ENCODE measurements at places on chromosomes 6 and 20.

GRCh38 chr20:62766716-62767115, 29.6 kb upstream of the MRGBP start:
- no peak for DNase-seq

DNA sequence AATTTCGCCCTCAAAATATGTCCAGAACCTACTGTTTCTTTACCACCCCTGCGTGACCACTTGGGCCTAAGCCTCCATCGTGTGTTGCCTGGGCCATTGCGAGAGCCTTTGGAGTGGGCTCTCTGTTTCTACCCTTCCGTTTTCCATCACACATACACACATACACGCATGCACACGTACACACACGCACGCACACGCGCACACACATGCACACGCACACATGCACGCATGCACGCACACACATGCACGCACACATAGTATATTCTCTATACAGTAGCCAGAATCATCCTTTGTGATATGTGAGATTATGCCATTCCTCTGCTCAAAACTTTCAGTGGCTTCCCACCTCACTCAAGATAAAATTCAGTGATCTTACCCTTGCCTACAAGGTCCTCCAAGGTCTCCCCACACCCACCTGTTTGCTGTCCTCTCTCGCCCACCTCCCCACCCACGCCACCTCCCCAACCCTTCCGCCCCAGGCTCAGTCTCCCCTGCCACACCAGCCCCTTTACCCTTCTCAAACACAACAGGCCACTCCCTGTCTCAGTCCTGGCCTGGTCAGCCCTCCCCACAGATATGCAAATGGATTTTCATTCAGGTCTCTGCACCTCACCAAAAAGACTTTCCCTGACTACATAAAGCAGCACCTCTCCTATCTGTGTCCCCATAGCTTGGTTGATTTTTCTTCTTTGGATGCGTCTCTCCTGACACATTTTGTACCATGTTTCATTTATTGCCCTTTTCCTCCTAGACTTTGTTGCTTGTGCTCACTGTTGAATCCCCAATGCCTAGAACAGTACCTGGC, 559.6 kb downstream of the CD83 start:
- no peak for DNase-seq

DNA sequence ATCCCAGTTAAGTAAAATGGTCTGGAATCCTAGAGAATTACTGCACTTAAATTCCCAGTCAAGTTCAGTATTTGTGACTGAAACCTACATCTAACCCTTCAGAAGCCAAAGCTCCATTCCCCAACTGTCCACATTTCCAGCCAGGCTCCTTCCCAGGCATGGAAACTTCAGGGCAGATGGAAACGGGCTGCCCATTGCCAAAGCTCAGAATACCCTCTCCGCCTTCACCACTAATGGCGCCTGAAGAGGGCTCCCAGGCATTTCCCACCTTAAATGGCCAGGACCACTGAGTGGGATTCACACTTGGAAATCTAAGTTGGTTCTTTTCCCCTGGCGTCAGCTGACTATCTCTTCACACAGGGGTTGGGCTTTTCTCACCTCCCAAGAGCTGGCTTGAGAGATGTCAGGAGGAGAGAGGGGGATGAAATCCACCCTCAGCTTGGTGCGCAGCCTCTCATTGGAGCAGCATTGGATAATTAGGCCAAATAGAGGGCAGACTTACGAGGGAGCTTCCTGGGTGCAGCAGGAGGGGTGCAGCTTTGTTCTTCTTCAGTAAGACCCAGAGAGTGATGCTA, 82.9 kb downstream of the ANKRD60 start:
- no peak for DNase-seq

DNA sequence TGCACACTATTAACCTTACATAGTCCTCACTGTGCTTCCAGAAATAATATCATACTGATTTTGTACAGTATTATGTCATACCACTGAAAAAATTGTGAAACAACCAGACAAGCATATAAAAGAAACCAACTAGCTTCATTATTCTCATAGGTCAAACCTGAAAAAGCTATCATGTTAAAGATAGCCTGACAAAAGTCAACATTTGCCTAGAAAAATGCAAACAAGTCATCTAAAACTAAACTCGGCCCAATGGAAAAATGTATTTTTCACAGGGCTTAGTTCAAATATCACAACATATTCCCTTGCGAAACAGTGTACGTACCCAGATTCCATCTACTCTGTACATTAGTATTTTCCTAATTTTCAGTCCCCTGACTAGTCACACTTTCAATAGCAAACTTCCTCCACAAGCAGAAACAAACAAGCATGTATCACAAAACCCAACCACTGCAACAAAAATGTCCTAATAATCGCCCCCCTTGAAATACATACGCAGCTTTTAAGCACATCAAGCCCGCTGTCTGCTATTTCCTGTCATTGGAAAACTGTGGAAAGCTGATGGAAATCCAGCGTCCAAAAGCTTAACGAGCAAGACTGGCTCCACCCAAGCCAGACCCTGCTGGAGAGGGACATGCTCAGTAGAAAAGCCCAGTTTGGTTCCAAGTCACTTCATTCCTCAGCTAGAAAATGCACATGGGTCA, 93.1 kb downstream of the EPB41L2 start:
- no peak for DNase-seq

DNA sequence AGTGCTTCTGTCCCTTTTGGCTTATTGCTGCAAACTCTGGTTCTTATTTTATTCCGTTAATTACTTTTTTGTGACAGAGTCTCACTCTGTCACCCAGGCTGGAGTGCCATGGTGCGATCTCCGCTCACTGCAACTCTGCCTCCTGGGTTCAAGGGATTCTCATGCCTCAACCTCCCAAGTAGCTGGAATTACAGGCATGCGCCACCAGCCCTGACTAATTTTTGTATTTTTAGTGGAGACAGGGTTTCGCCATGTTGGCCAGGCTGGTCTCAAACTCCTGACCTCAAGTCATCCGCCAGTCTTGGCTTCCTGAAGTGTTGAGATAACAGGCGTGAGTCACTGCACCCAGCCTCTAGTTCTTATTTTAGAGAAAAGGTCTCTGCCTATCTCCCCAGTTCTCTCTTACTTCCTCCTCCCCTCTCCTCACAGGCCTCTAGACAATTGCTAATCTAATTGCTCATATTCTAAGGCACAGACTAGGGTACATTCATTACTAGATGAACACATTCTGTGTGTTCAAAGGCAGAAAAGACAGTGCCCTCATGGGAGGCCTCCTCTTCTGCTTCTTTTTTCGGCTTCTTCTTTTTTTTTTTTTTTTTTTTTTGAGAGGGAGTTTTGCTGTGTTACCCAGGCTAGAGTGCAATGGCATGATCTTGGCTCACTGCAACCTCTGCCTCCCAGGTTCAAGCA, 27.0 kb downstream of the EDEM2 start:
- no peak for DNase-seq

DNA sequence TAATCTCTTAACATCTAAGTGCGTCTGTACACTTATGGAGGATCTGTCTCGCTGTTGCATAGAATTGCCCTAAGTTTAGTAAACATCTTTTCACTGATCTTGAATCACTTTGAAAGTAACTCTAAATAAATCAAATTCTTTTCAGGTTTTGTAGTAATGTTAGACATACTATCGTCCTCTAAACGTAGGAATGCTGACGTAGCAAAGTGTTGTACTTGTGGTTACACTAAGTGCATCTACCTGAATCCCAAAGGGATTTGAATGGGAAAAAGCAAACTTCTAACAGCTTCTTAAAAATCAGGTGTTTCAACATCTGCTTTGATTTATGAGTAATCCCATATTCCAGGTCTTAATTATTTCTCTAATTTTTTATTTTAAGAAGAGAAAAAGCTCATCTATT, 49.8 kb downstream of the MAP7 start:
- no peak for DNase-seq

- no peak for DNase-seq
Observed at GRCh38 chr20:63636752-63637628, 10.1 kb upstream of the GMEB2 start.

- no peak for DNase-seq
Observed at GRCh38 chr6:159720708-159721107, 6.6 kb upstream of the WTAP start.

DNA sequence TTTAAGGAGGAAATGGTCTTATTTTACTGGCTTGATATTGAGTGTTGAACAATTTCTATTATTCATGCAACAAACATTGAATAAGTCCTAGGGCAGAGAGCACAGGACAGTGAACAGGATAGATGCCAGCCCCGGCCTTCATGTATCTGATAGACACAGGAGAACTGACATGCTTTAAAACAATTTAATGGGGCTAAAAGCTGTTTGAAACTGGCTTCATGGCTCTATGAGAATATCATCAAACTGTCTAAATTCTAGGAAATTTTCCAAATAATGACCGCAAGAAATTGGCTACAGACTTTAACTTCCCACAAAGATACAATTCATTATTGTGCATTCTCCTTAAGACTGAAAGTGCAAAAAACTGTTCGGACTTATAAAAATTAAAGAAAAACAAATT, 69.0 kb downstream of the ID4 start:
- peak; percentile 68 for DNase-seq

GRCh38 chr20:60967431-60968316, 284.4 kb upstream of the CDH4 start:
- no peak for DNase-seq

- DNase-seq: no peak
Observed at GRCh38 chr20:53409447-53409717, 184.3 kb downstream of the ZNF217 start.

GRCh38 chr6:158389193-158389919, 77.1 kb downstream of the TULP4 start:
- peak; percentile 42 for DNase-seq

DNA sequence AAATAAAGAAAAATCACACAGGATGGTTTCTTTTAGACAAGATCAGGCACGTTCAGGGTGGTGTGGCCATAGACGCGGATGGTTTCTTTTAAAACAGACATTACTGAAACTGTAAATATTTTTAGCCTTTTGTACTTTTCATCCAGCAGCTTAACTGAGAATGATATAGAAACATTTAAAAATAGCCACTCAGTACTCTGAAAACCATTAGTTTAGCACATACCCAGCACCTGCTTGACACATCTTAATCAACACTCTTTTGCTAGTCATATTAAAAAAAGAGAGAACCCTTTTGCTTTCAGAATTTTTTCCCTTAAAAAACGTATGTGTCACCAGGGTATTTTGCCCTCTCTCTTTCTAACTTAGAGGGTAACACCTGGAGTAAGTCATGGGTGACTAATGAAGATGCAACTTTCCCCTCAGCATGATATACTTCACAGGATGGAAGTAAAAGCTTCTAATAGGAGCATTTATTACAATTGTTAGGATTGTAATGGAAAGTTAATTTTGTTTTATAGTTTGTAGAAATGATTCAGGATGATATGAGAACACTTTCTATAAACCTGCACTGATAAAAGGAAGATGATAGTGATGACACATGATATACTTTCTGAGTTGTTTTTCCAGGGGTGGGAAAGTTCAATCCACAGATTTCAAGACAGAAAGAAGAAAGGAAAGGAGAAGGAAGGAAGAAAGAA, 45.2 kb downstream of the BACH2 start:
- no peak for DNase-seq

All from foreskin melanocyte (primary cell).